ENCODE measurements at places on chromosomes 16 and 17.

GRCh38 chr17:19310151-19310550 lies 52.4 kb downstream of the B9D1 start:
- no peak for DNase-seq

GRCh38 chr16:1050516-1050915 lies 22.0 kb upstream of the SSTR5 start:
- no peak for DNase-seq

GRCh38 chr16:84854759-84855158 lies 35.0 kb downstream of the CRISPLD2 start:
- DNase-seq, result no peak

DNA sequence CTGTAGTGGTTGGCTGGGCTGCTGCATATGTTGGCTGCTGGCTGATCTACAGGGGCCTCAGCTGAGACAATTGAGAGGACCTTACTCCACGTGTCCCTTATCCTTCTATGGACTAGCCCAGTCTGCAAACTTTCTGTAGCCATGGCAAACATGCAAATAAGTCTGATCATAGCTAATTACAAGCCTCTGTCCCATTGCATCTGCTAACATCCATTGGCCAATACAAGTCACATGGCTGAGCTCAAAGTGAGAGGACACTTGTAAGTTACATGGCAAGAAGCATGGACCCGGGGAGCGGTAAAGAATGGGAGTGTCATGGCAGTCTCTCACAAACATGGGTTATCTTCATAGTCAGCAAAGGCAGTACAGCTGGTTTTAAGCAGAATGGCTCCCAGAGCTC lies 11.6 kb upstream of the IL4R start:
- DNase-seq, result no peak

DNA sequence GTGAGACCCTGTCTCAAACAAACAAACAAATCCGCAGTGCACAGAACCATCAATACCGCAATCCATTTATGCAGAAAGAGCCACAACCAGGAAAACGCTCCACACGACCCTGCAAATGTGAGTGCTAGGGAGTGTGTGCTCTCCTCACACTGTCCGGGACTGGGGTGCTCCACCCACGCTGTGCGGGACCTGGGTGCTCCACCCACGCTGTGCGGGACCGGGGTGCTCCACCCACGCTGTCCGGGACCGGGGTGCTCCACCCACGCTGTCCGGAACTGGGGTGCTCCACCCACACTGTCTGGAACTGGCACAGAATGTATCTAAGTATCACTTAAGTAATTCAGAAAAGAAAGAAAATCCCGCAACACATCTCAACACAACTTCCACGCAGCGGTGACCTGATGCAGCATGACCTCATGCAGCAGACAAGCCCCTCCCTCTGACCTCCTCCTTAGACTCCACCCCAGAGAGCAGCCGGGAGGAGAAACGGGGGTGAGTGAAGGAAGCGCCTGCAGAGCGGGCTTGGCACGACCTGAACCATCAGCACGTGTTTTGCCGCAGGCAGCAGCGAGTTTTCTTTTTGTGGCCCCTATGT lies 38.5 kb downstream of the ZNF276 start:
- no peak for DNase-seq
